ENCODE measurements at places on chromosomes 3 and 15.

DNA sequence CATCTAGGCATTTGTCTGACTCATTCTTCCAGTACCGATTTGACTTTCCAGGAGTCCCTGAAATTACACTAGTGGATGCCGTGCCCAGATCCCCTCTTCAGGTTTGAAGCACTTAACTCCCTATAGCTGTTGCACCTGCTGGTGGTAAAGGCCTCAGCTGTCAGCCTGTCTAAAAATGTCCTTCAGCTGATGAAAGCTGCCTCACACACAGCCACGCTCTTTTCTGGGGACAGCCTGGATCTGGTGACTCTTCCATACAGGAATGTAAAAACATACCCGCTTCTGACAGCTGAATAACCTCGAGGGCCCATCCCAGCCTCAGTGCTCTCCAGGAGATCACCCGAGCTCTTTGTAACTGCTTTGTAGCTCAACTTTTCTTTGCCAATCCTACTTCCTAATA, 534.1 kb upstream of the GRM7 start:
- DNase-seq: no peak

GRCh38 chr15:89165677-89166076, 55.7 kb downstream of the RLBP1 start:
- no peak for DNase-seq

GRCh38 chr3:95434491-95434890, 1371.6 kb downstream of the NSUN3 start:
- DNase-seq: no peak

GRCh38 chr3:114175204-114175987, 3.5 kb downstream of the DRD3 start:
- no peak for DNase-seq

- DNase-seq: no peak
Observed at GRCh38 chr15:68589053-68589452, 10.3 kb downstream of the CORO2B start.

GRCh38 chr3:130974201-130974600, 52.4 kb downstream of the ASTE1 start:
- no peak for DNase-seq

- no peak for DNase-seq
Observed at GRCh38 chr3:13572926-13573623, 24.1 kb downstream of the FBLN2 start.

DNA sequence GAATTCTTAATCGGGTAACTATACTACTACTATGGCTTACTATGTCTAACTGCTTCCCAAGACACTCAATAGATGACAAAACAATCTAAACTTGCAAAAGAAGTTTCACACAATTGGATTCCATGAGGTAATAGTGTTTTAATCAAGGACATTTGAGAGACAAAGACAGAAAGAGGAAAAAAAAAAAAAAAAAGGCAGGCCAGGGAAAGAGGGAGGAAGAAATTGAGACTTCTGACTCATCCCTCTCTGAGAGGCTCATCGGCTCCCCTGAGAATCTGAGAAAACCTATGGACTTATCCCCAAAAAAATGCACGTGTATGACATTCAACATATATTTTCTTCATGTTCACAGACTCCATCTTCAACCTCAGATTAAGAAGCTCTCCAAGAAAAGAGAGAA, 61.0 kb downstream of the SCAPER start:
- no peak for DNase-seq

DNA sequence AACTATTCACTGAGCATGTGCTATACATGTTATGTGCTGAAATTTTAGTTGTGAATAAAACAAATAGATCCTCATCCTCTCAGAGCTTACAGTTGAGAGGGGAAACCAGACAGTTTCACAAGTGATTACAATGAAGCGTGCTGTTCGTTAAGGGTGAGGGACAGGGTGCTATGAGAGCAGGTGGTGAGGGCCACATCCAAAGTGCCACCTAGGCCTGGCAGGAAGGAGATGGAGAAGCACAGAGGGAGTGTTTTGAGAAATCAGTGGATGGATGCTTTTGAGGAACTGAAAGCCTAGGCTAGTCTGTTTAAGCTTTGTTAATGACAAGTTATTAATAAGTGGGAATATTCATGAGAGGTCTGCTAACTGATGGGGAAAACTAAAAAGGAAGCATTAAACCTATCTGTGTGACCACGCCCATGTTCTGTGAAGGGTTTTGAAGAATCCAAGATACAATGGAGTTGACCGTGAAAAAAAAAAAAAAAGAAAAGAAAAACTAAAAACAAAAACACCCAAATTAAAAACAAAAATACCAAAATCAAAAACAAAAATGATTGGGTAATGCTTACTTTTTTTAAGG, 7.3 kb downstream of the MCTP2 start:
- no peak for DNase-seq

DNA sequence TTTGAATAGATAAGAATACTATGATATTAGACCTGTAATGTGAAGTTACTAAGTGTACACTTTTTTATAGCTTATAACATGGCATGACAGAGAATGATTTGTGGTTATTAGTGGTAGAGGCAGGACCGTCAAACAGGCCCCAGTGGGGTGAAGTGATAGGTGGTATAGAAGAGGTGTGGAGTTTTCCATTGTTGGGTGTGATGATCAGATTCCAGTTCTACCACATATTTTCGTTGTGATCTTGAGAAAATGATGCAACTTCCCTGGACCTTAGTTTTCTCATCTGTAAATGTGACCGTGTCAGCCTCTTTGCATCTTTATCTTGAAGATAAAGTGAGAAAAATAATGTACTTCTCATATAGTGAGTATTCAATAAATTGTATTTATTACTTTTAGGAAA, 30.3 kb upstream of the UTS2B start:
- no peak for DNase-seq

DNA sequence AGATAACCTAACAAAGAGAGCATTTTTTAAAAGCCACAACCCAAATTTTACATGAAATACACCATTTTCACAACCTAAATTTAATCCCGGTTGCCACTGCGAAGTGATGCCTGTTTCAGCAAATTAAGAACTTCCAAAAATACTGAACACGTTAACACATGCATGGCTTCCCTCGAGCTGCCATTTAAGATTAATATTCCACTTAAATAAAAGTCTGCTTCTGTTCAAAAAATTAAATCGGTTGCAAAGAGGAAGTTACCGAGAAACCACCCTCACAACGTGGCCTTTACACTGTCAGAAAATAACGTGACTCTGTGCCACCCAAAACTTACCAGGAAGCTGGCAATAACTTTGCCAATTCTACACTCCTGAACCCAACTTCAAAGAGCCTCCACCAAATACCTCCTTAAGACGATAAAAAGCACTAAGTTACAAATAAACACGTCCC, 1.2 kb downstream of the TBL1XR1 start:
- no peak for DNase-seq

DNA sequence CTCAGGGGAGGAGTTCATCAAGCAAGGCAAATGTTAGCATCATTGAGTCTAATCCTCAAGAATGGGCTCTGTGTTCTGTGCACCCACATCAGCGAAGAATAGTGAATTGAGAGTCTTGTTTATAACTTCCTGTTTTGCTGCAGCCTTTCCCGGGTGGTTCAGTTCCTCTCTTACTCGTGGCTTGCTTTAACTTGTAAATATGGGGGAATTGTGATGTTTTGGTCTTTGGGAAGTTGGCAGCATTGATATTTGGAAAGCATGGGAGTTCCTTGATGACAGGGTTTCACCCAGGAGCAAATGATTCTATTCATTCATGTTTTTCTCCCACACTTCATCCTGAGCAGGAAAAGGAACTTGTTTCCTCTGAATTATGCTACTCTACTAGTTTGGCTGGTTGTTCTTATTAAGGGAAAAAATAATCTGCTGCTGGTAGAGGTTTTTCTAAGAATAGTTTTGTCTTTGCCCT, 40.4 kb downstream of the GPD1L start:
- DNase-seq: no peak

GRCh38 chr3:59575113-59576001, 525.5 kb upstream of the CFAP20DC start:
- DNase-seq: peak; percentile 85

GRCh38 chr15:77784361-77785292, 151.9 kb upstream of the LINGO1 start:
- no peak for DNase-seq

DNA sequence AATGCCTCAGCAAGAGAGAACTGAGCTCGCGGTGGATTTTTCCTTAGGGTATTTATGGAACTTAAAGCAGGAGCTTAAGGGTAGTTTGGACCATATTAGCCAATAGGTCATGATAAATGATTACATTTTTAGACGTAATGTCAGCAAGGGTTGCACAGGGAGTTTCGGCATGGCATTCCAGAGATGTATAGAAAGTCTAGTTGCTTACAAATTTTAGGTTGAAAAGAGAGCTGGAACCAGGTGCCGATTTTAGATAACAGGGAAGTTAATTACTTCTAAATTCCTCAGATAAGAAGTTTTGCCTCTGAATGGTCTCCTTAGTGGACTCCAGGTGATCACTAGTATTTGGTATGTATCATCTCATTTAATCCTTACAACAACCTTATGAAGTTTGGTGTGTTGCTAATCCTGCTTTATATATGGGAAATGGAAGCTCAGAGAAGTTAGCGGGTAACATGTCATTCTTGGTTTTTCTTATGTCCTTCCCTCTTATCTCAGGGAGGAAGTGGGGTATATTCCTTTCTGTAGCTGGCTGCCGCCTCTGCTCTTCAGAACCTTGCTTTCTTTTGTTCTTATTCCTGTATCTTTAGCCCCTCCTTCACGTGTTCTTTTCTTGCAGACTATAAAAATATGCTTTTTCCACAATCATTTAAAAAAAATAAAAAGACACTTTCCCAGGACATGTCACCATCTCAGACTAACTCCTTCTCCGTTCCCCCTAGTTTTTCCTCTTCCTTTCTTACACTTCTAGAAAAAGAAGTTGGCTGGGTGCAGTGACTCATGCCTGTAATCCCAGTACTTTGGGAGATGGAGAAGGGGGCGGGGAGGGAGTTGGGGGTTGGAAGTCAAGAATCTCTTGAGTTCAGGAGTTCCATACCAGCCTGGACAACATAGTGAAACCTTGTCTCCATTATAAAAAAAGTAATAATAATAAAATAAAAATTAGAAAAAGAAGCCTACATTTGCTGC, 25.7 kb downstream of the IQGAP1 start:
- DNase-seq: no peak

GRCh38 chr3:6605227-6605626, 255.7 kb upstream of the GRM7 start:
- no peak for DNase-seq

DNA sequence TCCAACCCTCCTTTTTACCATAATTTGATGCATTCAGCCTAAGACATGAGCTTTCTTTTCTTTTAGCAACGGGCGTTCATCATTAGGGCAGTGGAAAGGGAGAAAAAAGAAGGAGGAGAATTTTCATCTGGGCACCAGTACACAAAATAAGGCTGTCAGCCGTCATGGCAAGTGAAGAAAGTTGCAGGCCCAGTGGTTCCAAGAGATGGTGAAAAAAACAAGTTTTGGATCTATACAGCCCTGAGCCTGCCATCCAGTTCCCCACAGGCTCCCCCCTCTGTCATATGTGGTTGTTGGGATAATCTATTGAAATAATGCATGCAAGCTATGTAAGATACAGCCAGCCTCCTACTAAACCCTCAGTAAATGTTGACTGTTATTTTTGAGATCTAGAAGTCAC, 500.6 kb upstream of the PROK2 start:
- no peak for DNase-seq

- DNase-seq: no peak
Observed at GRCh38 chr3:182214416-182214815, 502.7 kb downstream of the SOX2 start.

- no peak for DNase-seq
Observed at GRCh38 chr3:152860736-152861135, 25.8 kb downstream of the P2RY1 start.

- DNase-seq: no peak
Observed at GRCh38 chr3:20057612-20058180, 17.4 kb downstream of the KAT2B start.

GRCh38 chr3:159824333-159824732, 164.3 kb upstream of the IL12A start:
- DNase-seq: no peak

DNA sequence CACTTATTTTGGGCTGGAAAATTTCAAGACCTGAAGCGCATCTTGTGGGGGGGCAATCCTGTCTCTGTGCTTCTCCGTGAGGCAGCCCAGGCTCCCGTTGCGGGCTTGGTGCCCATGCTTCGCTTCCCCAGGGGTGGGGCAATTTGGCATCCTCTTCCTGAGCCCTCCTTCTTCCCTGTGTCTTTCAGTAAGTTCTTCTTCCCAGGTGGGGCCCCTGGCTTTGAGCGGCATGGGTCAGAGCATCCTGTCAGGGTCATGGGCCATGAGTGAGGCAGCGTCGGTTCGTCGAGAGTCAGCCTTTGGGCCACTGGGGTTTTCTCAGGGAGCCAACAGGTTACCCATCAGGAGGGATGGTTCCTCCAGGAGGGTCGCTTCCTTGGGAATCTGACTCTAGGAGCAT, 200.7 kb downstream of the UBE3A start:
- DNase-seq: no peak

DNA sequence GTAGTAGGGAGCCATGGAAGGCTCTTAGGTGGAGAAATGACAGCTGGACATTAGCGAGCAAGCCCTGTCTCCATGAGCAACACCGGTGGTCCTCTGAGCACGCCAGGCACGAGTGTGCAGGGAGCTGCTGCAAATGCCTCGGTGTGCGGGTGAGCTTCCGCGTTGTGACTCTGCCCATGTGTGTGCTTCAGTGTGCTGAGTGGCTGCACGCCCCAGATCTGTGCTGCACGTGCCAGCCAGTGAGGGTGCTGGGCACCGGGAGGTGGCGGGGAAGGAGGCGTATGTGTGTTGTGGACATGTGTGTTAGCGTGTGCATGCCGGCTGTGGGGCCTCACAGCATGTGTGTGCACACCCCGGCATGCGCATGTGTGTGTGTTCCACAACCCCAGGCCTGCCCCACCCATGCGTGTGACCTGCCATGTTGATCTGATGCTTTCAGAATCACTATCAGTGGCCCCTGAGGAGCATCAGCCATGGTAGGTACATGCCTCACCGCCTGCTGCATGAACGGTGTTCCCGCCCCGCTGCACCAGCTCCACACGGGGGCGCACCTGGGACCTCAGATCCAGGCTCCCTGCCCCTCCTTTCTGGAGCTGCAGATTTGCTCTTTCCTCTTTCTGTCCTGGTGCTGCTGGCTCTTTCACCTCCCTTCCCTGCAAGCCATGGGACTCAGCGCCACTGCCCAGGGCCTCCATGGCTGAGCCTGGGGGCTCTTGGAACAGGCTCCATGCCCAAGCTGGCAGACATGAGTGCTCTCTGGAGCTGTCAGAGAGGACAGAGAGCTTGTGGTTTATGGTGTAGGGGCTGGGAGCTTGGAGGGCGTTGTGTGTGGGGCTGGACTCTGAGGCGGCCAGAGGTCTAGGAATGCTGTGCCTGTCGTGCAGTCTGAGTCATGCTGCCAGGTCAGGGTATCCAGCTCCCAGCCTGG, 169.4 kb downstream of the TBC1D2B start:
- peak; percentile 27 for DNase-seq

Measured in activated T-cell treated with anti-CD3 and anti-CD28 coated beads for 4 hours (primary cell).